ENCODE measurements at places on chromosomes 16 and 17.

- DNase-seq = no peak
These were observed 76.9 kb downstream of the MARF1 start for GRCh38 chr16:15566095-15566494.

- DNase-seq = peak; percentile 74
These were observed 231.0 kb downstream of the C16orf95 start for GRCh38 chr16:87086156-87086555.

DNA sequence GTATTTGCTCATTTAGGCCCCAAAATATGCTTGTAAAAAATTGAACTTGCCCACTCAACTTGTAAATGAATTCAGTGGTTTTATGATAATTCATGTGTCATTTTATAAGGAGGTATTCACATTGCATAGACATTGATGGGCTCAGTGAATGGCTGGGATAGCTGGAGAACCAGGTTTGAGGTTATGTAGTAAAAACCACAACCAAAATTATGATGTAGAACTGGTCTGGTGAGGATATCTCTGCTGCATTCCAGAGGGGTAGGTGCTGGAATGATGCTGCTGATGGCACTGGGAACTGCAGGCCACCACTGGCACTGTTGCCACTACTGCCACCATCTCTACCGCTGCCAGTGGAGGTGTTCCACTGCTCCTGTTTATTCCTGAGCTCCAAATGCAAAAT lies 21.5 kb upstream of the RABEP1 start:
- no peak for DNase-seq

DNA sequence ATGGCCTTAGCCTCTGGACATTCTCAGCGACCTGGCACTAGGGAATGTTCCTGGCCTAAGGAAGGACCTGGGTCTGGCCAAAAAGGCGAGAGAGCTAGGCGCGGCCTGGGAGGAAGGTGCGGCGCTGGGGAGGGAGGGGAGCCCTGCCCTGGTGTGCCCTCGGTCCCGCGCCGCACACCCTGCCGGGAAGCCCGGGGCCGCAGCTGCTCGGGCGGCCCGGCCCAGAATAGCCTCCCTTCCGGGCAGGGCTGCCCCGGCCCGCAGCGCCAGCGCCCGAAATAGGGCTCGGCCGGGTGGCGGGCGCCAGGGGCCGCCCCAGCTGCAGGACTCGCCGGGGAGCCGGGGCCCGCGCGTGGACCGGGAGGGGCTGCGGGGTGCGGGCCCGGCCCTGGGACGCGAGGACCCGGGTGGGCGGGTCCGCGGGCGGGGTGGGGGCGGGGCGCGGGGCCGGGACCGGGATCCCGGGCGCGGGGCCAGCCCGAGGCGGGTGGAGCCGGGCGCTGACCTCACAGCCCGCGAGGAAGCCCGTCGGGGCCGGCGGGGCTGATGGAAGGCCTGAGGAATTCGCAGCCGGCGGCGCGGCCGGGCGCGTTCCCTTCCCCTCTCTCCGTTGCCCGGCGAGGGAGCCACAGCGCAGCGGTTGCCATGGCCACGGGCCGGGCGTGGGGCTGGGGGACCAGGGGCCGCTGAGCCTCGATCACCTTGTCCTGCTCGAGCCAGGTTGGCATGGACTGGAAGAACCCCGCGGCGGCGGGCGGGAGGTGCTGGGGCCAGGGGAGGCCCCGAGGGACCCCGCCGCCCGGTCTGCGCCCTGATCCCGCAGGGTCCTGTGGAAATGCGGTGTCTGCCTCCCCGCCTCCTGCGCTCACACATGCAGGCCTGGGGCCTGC lies 18.1 kb downstream of the SOCS3 start:
- DNase-seq = peak; percentile 81

DNA sequence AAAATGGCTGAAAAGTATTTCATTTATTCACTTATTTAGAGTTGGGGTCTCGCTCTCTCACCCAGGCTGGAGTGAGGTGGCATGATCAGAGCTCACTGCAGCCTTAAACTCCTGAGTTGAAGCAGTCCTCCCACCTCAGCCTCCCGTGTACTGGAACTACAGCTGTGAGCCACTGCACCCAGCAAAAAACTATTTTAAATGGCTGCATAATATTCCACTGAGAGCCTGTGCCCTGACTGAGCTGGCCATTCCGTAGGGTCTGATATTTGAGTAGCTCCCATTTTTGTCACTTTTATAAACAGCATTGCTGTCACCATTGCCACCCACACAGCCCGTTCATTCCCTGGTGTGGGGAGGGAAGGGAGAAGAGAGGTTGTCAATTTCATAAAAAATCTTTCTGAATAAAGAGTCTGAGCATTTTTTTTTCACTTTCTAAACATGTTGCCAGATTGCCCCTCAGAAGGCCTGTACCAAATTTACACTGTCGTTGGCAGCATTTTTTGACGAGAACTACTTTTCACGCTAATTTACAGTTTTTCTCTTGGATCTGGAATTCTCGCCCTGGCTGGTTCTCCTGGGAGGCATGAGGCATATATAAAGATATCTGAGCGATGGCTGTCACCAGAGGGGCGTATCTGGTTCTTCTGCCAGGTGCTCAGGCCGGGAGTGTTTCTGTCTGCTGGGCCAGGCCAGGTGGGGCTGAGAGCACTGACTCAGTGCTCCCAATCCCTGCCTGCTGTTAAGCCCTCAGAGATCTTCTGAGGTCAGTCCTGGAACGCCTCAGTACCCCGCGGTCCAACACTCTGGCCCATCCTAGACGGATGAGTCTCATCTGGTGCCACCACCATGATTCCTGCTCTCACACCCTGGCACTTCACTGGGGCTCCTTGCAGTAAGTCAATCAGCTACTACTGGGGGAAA lies 7.2 kb upstream of the KIFC3 start:
- no peak for DNase-seq

GRCh38 chr17:37701496-37701898 lies 43.4 kb downstream of the HNF1B start:
- DNase-seq = no peak

DNA sequence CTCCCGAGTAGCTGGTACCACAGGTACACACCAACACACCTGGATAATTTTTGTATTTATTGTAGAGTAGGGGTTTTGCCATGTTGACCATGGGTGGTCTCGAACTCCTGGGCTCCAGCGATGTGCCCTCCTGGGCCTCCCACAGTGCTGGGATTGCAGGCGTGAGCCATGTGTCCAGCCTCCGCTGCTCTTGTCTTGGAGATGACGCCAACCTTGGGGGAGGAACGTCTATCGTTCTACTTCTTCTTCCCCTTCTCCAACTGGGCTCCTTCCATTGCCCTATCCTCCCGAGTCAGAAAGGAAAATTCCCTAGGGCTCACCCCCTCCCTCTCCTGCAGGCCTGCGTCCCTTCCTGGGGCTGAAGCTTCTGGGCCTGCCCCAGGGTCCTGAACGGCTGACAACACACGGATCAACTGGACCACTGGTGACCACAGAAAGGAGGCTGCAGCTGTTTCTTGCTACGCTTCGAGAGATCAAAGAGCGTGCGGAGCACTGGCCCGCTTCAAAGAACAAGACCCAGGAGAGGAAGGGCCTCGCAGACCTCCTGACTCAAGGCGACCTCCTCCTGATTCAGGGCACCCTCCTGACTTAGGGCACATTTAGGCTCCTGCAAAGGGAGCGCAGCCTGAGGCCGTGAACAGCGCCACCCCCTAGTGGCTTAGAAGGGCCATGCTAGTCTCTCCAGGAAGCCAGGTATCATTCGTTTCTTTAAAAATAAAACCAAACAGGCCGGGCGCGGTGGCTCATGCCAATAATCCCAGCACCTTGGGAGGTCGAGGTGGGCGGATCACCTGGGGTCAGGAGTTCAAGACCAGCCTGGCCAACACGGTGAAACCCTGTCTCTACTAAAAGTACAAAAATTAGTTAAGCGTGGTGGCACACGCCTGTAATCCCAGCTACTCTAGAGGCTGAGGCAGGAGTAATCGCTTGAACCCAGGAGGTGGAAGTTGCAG lies 48.5 kb upstream of the HELZ start:
- peak; percentile 39 for DNase-seq

GRCh38 chr16:53529513-53529912 lies 26.5 kb upstream of the AKTIP start:
- DNase-seq = no peak

GRCh38 chr17:64155751-64156544 lies 26.0 kb upstream of the ERN1 start:
- no peak for DNase-seq

DNA sequence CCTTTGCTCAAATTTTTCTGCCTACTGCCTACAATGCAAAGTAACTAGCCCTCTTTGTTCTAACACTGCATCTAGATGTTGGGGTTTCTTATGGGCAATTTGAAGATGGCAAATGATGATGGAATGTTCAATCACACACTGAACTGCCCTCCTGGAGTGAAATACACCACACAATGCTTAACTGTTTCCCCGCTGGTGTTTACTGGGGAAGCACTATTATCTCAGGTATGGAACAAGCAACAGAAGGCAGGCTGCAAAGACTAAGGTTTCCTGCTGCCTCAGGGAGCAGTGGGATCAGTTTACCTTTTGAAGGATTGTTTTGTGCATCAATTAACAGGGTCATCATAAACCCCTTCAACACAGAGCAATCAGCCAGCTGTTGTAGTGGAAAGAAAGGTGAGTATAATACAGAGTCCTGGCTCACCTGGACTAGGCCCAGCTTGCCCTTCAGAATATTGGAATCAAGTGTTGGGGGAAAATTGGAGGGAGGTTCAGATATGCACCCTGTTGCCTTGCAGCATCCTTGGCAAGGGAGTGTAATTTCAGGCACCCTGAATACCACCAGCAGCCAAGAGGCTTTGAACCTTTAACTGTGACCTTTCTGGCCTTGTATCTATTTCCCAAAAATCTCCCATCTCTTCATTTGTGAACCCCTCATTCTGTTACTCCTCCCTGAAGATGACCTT lies 105.4 kb upstream of the CDH11 start:
- no peak for DNase-seq

- peak; percentile 97 for DNase-seq
These were observed 249.2 kb upstream of the GSE1 start for GRCh38 chr16:85363881-85364280.

DNA sequence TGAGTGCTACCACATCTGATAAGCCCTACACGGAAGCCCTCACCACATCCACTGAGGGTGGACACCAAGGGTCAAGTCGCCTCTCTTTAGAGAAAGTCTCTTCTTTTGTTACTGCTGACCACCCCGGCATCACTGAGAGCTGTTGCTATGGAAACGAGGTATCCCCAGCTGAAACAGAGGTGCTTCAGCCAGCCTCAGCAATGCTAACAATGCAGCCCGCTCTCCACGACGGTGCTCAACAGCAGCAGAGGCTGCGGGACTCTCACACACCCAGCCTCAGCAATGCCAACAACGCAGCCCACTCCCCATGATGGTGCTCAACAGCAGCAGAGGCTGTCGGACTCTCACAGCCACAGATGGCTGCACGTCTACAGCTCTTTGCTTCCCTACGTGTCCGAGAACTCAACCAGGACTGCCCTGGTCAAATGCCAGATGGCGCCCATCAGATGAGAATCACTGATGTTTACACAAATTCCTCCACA lies 41.4 kb downstream of the VPS53 start:
- DNase-seq = no peak

DNA sequence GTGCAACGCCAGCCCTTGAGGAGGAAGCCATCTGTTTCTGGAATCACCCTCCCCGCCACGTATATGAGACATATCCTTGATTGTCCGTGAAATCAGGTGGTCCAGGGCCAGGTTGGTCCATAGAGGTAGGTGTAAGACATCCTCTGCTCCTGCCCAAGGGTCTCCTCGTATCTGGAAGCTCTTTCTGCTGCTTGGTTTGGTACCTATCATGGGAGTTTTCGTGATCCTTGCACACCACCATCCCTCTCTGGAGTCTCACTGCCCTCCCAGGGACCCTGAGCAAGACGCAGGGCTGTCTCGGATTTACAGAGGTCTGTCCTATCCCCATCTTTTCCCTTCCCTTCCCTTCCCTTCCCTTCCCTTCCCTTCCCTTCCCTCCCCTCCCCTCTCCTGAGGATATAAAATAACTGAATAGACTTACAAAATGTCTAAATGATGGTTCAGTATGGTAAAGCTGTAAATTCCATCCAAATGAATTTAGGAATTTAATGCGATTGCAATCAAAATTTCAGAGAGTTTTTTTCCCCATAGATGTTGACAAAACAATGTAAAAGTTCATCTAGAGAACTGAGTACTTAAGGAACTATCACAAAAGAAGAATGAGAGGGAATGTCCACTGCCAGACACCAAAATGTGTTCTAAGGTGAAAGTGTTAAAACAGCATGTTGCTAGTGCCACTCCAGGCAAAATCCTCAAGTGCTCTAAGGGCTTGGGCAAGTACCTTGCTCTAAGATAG lies 2.0 kb upstream of the CCDC42 start:
- DNase-seq = peak; percentile 19

DNA sequence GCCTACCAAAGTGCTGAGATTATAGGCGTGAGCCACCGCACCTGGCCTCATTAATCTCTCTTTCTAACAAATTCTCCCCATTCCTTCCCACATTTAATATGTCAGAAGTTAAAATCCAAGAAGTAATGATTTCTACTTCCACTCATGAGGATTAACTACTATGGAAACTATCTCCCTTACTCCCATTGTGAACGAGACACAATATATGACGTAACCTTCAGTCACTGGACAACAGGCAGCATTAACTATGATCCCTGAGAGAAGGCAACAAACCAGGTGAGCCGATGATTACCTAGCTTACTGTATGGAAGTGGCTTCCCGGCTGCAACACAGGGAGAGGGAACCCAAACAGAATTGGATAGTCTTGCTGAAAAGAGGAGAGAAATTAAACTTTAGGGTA lies 20.0 kb downstream of the GLG1 start:
- no peak for DNase-seq

DNA sequence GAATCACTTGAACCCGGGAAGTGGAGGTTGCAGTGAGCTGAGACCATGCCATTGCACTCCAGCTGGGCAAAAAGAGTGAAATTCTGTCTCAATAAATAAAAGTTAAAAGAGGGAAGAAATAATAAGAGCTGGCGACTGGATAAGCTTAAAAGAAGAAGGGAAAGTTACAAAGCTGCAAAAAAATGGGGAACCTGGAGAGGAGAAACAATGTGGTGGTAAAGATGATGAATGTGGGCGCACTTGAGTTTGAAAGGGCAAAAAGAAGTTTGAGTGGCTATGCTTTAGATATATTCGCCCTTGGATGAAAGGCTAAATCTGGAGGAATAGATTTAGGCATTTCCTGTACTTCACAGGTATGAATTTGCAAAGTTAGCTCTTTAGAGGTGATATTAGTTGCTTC lies 53.0 kb upstream of the YPEL2 start:
- DNase-seq = no peak

GRCh38 chr17:2656283-2656682 lies 55.3 kb downstream of the CLUH start:
- DNase-seq = no peak

Measured in fibroblast of skin of right quadriceps (primary cell).